Cardiac septum (tissue), 1 donor: ENCODE measurements at places on chromosomes 5 and 9. TPM values are rescaled to one million over a fixed set of nuclear protein-coding genes. Genes with fewer than 3 reads are reported as not detected.

Gene DMRT3
- total RNA-seq = 0.16 TPM

Gene STPG3
- total RNA-seq = not detected

DNA sequence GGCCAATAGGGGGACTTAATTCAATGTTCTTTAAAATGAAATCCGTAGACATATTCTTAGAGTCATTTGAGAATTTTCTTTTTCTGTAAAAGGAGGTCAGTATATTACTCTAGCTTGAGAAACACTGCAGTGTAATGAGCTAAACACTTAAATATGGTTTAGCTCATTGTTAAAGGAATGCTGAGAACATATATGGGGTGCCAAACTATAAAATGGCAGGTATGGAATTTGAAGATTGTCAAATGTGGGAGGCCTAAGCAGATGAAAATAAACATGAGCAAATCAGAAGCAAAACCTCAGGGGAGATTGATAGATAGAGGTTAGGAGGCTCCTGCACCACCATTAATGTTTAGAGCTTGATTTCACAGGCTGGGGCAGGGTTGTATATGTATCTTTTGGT is 57.9 kb downstream of the STX17 start:
- DNase-seq = no peak

GRCh38 chr5:82406205-82406773 is 128.1 kb upstream of the RPS23 start:
- DNase-seq = no peak
